Suprapubic skin (tissue), 4 donors: ENCODE measurements at places on chromosomes 5 and 9.

- no peak for DNase-seq
Observed at GRCh38 chr9:115808108-115808507, 345.5 kb upstream of the PAPPA start.

DNA sequence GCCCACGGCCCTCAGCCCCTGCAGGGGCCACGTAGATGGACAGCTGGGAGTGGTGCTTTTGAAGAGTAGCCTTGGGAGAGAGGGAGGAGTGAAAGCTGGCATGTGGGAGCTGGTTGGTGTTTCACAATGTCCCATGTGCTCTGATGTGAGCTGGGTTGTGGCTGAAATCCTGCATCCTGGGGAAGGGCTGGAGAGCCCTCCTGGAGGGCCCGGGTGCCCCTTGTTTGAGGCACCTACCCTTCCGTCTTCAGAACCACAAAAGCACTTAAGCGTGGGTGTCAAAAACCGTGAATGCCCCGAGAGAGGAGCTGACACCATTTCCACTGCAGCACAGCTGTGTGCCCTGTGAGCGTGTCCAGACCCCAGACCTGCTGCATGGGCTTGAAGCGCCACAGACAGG, 199.1 kb upstream of the ZNF618 start:
- DNase-seq: no peak

DNA sequence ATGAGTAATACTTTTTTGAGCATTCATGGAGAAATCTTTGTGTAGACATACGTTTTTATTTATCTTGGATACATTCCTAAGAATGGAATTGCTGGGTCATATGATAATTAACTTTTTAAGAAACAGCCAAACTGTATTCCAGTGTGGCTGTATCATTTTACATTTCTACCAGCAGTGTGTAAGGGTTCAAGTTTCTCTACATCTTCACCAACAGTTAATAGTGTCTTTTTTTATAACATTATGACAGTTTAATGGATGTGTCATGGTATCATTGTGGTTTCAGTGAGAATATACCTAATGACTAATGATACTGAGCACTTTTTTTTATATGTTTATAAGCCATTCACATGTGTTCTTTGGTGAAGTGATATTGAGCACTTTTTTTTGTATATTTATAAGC, 52.4 kb downstream of the NIPBL start:
- DNase-seq: no peak

DNA sequence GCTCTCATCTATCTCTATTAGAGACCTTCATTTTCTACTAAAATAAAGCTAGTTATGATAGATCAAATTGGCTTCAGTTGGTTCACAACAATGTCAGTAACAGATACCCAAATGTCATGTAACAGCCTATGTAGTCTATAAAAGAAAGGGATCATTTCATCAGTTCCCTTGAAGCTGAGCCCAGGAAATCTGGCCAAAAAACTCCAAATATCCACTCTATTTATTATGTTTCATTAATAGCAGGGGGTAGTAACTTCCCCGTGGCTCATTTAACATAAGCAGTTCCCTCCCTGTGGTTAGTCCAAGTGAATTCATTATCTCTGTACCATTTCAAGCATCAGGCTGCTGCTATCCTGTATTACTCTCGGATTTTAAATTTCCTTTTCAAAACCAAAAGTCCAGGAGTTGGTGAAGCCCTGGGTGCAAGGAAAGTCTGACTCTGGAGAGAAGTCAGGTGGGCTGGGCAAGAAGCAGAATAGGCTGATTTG, 66.0 kb downstream of the SH3PXD2B start:
- no peak for DNase-seq

DNA sequence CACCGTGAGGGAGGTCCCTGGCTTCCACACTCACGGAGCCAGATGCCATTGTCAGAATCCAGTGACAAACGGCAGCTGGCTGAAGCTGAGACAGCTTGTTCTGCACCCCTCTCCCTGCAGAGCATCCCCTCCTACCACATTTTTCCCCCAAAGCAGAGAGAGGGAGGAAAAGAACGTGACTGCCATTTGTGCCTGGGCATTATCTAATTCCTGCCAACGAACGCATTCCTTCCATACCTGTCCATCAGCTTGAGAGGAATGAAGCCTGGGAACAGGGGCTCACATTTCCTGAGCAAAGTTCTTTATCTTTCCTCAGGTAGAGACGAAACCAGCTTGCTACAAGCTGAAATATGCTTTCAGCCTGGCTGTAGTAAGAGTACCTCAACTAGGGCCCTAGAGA, 175.4 kb downstream of the SLIT3 start:
- no peak for DNase-seq

DNA sequence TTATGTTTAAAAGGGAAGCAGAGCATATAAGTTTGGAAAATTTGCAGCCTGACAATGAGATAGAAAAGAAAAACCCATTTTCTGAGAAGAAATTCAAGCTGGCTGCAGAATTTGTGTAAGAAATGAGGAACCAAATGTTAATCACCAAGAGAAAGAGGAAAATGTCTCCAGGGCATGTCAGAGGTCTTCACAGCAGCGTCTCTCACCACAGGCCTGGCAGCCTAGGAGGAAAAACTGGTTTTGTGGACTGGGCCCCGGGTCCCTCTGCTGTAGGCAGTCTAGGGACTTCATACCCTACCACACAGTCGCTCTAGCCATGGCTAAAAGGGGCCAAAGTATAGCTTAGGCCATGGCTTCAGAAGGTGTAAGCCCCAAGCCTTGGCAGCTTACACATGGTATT, 32.1 kb upstream of the HSD17B4 start:
- no peak for DNase-seq

DNA sequence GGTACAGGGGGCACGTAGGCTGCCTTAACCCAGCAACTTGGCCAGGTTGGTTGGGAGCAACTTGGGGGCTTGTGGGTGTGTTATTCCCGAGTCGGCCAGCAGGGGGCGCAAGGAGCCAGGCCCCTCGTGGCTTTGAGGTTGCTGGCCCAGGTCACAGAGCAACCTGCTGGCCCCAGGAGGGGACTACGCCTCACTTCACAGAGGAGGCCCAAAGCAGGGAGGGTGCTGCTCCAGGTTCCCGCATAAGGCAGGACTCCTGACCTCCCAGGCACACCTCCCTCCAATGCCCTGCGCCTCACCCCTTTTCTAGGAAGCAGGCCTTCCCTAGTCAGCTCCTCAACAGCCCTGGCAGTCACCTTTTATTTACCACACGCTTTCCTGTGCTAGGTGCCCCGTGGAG, 18.1 kb downstream of the KYAT1 start:
- DNase-seq: peak; percentile 91

DNA sequence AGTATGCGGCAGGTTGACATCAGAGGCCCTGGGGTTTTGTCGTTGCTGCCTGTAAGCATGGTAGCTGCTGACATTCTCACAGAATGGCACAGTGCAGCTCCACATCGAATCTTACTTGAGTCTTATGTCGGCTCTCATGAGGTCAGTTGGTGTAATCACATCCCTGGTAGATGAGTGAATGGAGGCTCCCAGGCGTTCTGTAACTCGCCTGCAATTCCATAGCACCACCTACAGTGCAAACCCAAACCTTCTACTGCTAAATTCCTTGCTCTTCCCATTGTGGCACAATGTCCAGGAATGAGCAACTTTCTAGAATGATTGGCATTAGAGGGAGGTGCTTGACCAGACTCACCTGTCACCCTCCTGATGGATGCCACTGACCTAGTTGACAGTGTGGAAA, 578.4 kb downstream of the CCDC171 start:
- no peak for DNase-seq

- DNase-seq: no peak
Observed at GRCh38 chr5:103513701-103514100, 48.9 kb downstream of the NUDT12 start.

- DNase-seq: no peak
Observed at GRCh38 chr9:91647371-91647770, 223.7 kb upstream of the NFIL3 start.

- no peak for DNase-seq
Observed at GRCh38 chr5:135491552-135492318, 39.6 kb upstream of the TIFAB start.

- DNase-seq: no peak
Observed at GRCh38 chr9:122281368-122281767, 16.7 kb downstream of the MRRF start.

DNA sequence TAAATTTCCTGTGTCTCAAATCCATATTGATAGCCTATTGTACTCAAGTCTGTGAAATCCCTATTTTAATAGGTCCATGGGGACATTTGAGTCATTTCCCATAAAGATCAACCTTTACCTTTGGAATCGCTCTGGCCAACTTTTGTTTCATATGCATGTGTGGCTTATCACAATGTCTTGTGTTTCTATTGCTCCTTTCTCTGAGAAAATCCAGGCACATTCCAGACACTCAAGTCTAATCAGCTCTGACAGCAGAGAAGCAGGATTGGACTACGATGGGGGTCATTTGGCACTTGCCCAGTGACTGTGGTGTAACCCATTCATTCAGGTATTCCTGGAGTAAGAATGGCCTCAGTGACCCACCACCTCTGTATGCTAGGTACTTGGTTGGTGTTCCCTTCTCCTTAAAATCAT, 48.4 kb downstream of the ACTBL2 start:
- no peak for DNase-seq

GRCh38 chr5:150605546-150605945, 34.9 kb upstream of the SYNPO start:
- DNase-seq: no peak

DNA sequence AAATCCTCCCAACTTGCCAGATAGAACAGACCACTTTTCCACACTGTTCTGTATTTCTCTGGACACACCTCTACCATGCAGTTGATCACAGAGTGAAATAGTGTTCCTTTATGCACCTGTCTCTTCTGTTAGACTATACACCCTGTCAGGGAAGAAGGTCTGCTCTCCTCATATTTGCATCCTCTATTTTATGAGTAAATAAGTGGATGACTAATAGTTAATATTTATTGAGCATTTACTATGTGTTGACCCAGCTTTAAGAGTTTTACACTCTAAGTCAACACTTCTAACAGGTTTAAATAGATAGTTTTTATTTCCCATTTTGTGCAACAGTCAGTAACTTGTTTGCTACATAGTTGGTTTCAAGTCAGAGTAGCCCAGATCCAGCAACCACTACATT, 452.8 kb upstream of the MPDZ start:
- DNase-seq: no peak

DNA sequence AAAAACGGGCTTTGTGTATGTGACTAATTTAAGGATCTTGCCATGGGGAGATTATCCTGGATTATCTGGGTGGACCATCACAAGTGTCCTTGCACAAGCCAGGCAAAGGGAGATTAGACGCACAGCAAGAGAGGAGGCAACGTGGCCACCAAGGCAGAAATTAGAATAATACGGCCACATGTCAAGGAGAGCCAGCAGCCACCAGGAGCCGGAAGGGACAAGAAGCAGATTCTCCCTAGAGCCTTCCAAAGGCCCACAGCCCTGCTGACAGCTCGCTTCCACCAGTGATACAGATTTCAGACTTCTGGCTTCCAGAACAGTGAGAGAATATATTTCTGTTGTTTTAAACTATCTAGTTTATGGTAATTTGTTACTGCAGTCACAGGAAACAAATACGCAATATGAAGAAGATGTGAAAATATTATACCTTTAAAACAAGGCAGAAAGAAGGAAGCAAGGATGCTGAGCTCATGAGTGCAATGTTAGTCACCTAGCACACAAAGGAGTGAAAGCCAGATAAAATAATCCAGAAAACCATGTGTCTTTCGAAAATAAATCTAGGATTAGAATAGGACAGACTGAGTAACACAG, 28.7 kb upstream of the F2RL1 start:
- DNase-seq: no peak
